ENCODE measurements at places on chromosomes 4 and X. TPM values are rescaled to one million over a fixed set of nuclear protein-coding genes. Genes with fewer than 3 reads are reported as not detected.

Gene SRPK3
- total RNA-seq = 0.14 TPM

Gene ASMT
- 0.18 TPM for total RNA-seq

Gene CLGN
- 0.31 TPM for total RNA-seq

Gene HEPH
- 38.2 TPM for total RNA-seq

Gene SPANXD
- not detected for total RNA-seq

Gene PARM1
- total RNA-seq = 68.2 TPM

Gene ARHGAP24
- total RNA-seq = 3.9 TPM

Gene MAGEB1
- total RNA-seq = not detected

Gene RTL9
- total RNA-seq = 1.3 TPM

Gene EDNRA
- total RNA-seq = 3.2 TPM

Gene ANK2
- 79.5 TPM for total RNA-seq

Gene MAGEA2
- not detected for total RNA-seq

Gene RPS6KA6
- total RNA-seq = 4.5 TPM

Gene ASB12
- not detected for total RNA-seq

Gene FRMPD3
- not detected for total RNA-seq

Gene FRMPD4
- not detected for total RNA-seq

Gene GAK
- total RNA-seq = 90.3 TPM

Gene AMBN
- total RNA-seq = not detected

Gene POU3F4
- 0.08 TPM for total RNA-seq

Gene TASL
- total RNA-seq = 0.85 TPM

Gene LCORL
- total RNA-seq = 28.8 TPM

Gene RXFP1
- 9.8 TPM for total RNA-seq

- H3K4me3 ChIP-seq = no peak overlapping the region
- no peak for DNase-seq
- H3K27ac ChIP-seq = no peak overlapping the region
- H3K36me3 ChIP-seq = no peaks in the 10 kb centered on the region
- H3K27me3 ChIP-seq = no peaks in the 10 kb centered on the region
These were observed 180.2 kb upstream of the TET2 start for GRCh38 chr4:104966349-104967033.

GRCh38 chr4:86846921-86847320, 2.3 kb downstream of the SLC10A6 start:
- no peak overlapping the region for H3K4me3 ChIP-seq
- no peak overlapping the region for H3K27ac ChIP-seq
- H3K36me3 ChIP-seq = no peaks in the 10 kb centered on the region
- no peaks in the 10 kb centered on the region for H3K4me1 ChIP-seq

DNA sequence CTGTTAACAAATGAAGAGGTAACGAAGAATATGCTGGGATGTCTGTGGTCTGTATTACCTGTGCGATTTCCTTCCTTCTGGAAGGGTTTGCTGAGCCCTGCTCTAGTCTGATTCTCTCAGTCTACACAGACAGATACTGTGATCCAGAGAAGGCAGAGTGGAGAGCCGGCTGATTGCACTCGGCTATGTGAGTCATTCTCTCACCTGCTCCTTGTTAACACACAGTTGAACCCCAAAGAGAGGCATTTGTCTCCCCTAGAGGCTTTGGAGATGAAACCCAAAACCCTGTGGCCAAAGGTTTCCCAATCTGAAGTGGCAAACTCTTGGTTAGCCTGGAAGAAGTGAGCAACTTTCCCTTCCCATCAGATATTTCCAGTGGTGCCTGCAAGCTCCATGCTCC, 78.1 kb upstream of the GPC4 start:
- H3K36me3 ChIP-seq = no peaks in the 10 kb centered on the region
- no peak for DNase-seq
- no peak overlapping the region for H3K27ac ChIP-seq
- no peak overlapping the region for H3K4me3 ChIP-seq
- peaks cover 5% of the 10 kb centered on the region for H3K27me3 ChIP-seq

DNA sequence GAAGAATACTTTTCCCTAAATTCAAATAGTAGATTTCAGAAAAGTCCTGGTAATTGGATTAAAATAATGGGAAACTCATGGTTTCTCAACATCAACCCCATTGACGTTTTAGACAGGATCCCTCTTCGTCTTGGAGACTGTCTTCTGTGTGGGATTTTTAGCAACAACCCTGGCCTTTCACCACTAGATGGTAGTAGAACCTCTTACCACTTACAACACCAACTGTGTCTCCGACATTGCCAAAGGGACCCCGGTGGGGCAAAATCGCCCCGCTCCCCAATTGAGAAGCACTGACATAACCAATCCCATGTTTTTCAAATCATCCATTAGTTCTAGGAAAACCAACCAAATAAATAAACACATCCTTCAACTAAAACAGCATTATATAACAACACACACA, 16.9 kb upstream of the ANOS1 start:
- H3K4me3 ChIP-seq = no peak overlapping the region
- H3K27me3 ChIP-seq = peaks cover 8% of the 10 kb centered on the region
- no peaks in the 10 kb centered on the region for H3K4me1 ChIP-seq
- H3K36me3 ChIP-seq = no peaks in the 10 kb centered on the region
- DNase-seq = no peak

GRCh38 chr4:40500781-40501180, 128.9 kb downstream of the RBM47 start:
- DNase-seq = no peak
- H3K27ac ChIP-seq = no peak overlapping the region

DNA sequence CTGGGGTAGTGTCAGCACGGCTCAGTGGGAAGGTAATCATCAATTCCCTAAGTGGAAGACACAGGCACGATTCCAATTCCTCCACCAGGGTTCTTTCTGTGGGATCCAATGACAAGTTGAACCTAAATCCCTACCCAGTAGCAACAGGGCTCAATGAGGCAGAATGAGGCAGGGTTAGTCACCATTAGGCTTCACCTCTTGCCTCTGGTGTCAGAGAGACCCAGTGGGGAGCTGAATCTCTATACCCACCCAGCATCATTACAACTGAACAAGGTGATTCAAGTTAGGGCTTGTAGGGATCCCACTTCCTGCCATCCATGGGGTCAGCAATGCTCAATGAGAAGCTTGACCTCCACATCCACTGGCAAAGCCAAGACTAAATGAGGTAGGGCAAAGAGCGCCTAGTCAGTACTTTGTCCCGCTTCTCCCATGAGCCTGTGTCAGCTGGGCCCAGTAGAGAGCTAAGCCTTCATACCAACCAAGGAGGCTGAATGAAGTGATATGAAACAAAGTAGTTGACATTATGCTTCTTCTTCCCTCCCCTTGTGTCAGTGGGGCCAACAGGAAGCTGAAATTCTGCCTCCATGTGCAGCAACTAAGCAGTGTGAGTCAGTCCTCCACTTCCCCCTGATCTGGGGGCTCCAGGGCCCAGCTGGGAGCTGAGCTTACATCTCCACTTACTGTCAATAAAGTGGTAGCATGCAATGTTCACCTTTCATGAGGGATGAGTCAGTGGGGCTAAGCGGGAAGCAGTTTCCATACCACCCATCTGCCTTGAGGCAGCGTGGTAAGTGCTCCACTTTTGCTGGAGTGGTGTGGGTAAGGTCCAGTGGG, 36.4 kb upstream of the RBM41 start:
- DNase-seq = no peak
- peaks cover 9% of the 10 kb centered on the region for H3K27me3 ChIP-seq
- H3K4me3 ChIP-seq = no peak overlapping the region
- H3K4me1 ChIP-seq = no peaks in the 10 kb centered on the region
- H3K36me3 ChIP-seq = no peaks in the 10 kb centered on the region

GRCh38 chr4:140702096-140702757, 54.0 kb downstream of the TBC1D9 start:
- no peaks in the 10 kb centered on the region for H3K36me3 ChIP-seq
- H3K27ac ChIP-seq = no peak overlapping the region
- no peak for DNase-seq
- H3K27me3 ChIP-seq = no peaks in the 10 kb centered on the region
- H3K4me3 ChIP-seq = no peak overlapping the region

DNA sequence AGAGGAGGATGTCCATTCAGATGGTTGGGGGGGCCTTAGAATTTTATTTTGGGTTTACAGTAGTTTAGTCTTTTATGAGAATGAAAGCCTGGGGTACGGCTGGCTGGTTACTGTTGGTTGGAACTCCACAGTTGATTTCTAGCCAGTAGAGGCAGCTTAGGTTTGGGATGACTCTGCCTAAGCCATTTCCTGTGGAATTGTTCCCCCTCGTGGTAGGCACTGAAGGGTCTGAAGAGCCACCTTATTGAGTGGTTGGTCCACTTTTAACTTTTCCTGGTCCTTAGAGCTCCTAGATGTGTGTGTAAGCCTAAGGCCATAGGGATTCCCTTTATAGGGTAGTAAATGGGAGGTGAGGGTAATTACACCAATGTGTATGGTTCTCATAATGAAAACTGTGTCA, 19.7 kb downstream of the SPIN3 start:
- no peak overlapping the region for H3K27ac ChIP-seq
- no peak for DNase-seq
- H3K4me1 ChIP-seq = no peaks in the 10 kb centered on the region
- H3K27me3 ChIP-seq = no peaks in the 10 kb centered on the region
- no peak overlapping the region for H3K4me3 ChIP-seq

- peaks cover 4% of the 10 kb centered on the region for H3K27me3 ChIP-seq
- H3K27ac ChIP-seq = no peak overlapping the region
- H3K36me3 ChIP-seq = no peaks in the 10 kb centered on the region
- H3K4me1 ChIP-seq = no peaks in the 10 kb centered on the region
These were observed 180.8 kb downstream of the MAGEB17 start for GRCh38 chrX:16347968-16348670.

- peaks cover 27% of the 10 kb centered on the region for H3K27me3 ChIP-seq
- no peaks in the 10 kb centered on the region for H3K4me1 ChIP-seq
- no peak for DNase-seq
- no peaks in the 10 kb centered on the region for H3K36me3 ChIP-seq
- no peak overlapping the region for H3K27ac ChIP-seq
These were observed 154.5 kb downstream of the MSN start for GRCh38 chrX:65821721-65822496.

DNA sequence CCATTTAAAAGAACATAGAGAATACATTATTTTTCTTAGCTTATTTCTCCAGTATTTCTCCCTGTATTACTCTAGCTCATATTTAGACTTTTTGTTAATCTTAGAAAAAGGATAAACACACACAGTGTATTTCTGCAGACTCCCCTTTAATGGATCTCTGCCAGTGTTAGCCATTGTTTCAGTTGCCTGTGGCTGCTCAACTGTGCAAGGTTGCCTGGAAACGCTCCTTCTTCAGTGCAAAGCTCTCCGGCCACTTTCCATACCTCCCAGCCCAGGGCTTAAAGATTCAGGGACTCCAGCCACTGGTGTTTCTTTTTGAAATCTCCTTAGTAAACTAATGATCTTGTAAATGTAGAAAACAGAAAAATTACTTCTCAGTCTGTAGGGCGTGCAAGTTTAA, 104.9 kb downstream of the SLIT2 start:
- no peak overlapping the region for H3K4me3 ChIP-seq
- H3K27ac ChIP-seq = no peak overlapping the region
- H3K27me3 ChIP-seq = no peaks in the 10 kb centered on the region
- peaks cover 16% of the 10 kb centered on the region for H3K4me1 ChIP-seq
- DNase-seq = peak; percentile 16
- H3K36me3 ChIP-seq = no peaks in the 10 kb centered on the region

- H3K4me3 ChIP-seq = no peak overlapping the region
These were observed 64.5 kb downstream of the CPE start for GRCh38 chr4:165443276-165443675.

DNA sequence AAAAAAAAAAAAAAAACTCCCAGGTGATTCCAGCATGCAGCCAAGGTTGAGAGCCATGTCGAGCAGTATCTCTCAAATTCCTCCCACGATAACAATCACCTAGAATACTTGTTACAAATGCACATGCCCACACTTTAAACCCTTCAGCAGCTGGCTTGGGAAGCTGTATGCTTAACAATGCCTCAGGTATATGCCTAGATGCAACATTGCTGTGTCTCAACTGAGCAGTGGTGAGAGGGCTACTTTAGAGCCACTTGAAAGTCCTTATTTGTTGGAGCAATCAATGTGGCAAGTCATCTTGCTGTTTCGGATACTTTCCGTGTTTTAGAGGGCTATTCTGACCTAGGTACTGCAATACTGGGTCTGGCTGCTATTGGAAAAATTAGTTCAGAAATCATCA, 487.4 kb downstream of the INPP4B start:
- DNase-seq = no peak
- H3K27me3 ChIP-seq = no peaks in the 10 kb centered on the region
- H3K36me3 ChIP-seq = no peaks in the 10 kb centered on the region
- no peak overlapping the region for H3K4me3 ChIP-seq

DNA sequence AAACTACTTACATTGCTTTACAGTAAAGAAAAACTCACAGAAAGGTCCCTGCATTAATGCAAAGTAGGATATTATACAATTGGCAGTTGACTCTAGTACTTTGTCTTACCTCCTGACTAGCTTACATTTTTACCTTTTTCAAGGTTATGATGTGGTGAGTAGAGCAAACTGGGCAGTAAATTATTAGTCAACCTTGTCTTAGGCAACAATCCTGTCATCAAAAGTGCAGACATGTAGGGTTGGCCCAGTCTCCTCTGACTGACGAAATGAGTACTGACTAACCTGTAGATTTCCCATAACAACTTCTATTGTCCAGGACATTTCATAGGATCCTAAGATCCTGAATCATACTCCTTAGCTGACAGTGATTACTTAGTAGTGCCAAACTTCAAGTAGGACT, 142.0 kb upstream of the NUDT6 start:
- no peak overlapping the region for H3K4me3 ChIP-seq
- no peaks in the 10 kb centered on the region for H3K36me3 ChIP-seq
- no peaks in the 10 kb centered on the region for H3K4me1 ChIP-seq
- no peaks in the 10 kb centered on the region for H3K27me3 ChIP-seq

GRCh38 chrX:9942086-9942485, 25.1 kb upstream of the CLDN34 start:
- no peak overlapping the region for H3K27ac ChIP-seq
- no peaks in the 10 kb centered on the region for H3K4me1 ChIP-seq
- DNase-seq = no peak
- no peaks in the 10 kb centered on the region for H3K36me3 ChIP-seq

GRCh38 chr4:176614793-176615192, 177.9 kb downstream of the VEGFC start:
- no peak for DNase-seq
- no peak overlapping the region for H3K4me3 ChIP-seq
- no peak overlapping the region for H3K27ac ChIP-seq
- no peaks in the 10 kb centered on the region for H3K4me1 ChIP-seq
- no peaks in the 10 kb centered on the region for H3K36me3 ChIP-seq
- H3K27me3 ChIP-seq = no peaks in the 10 kb centered on the region

- H3K4me3 ChIP-seq = no peak overlapping the region
- H3K36me3 ChIP-seq = no peaks in the 10 kb centered on the region
- no peaks in the 10 kb centered on the region for H3K27me3 ChIP-seq
- H3K4me1 ChIP-seq = no peaks in the 10 kb centered on the region
- DNase-seq = no peak
- H3K27ac ChIP-seq = no peak overlapping the region
These were observed 151.4 kb downstream of the BANK1 start for GRCh38 chr4:101941816-101942358.

DNA sequence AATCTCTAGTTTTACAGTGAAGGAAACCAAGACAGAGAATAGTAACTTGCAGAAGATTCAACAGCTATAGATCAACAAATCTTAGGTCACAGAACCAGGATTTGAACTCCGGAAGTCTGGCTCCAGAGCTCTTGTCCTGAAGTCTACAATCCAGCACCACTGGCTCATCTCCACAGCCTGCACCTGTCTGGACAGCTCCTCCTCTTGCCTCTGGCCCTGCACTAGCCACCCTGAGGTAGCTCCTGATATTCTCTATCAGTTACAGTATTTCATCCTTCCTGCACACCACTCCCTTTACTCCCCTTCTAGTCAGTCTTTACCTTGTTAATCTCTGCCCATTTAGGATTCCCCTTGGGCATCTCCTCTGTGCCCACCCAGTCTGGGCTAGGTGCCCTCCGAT, 58.1 kb upstream of the LNX1 start:
- no peak for DNase-seq
- H3K36me3 ChIP-seq = no peaks in the 10 kb centered on the region
- H3K4me1 ChIP-seq = peaks cover 12% of the 10 kb centered on the region
- H3K4me3 ChIP-seq = no peak overlapping the region

GRCh38 chr4:80173401-80173800, 23.9 kb upstream of the PRDM8 start:
- no peak for DNase-seq
- H3K27me3 ChIP-seq = no peaks in the 10 kb centered on the region
- H3K4me3 ChIP-seq = no peak overlapping the region
